ENCODE measurements at places on chromosomes 3 and 15.

DNA sequence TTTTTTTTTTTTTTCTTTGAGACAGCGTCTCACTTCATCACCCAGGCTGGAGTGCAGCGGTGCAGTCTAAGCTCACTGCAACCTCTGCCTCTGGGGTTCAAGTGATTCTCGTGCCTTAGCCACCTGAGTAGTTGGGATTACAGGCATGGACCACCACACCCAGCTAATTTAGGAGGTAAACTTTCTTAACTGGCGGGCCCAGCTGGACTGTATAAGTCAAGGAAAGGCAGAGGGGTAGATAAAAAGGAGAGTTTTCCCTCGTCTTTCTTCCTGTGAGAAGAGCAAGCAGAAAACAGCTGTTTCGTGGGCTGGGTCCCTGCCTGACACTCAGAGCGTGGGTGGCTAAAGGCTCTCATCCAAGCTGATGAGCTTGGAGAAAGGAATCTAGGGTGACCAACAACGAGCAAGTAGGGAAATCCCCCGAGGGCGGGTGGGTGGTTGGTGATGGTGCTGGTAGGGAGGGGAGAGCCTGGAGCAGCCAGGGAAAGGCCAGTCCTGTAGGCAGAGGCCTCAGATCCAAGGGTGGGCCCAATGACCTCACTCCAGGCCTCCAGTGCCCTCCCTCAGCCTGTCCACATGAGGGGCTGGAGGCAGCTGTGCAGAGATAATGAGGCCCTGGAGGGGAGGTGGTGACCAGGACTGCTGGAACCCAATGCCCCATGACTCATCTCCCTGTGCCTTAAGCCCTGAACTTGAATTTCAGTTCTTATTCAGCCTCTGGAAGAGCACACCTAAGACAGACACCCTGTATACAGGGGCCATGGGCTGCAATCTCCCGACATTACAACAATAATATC is 43.1 kb upstream of the LIMD1 start:
- DNase-seq = no peak

GRCh38 chr3:42667523-42668412 is 14.3 kb downstream of the ZBTB47 start:
- no peak for DNase-seq

GRCh38 chr3:18208856-18209255 is 216.3 kb downstream of the SATB1 start:
- DNase-seq = no peak

DNA sequence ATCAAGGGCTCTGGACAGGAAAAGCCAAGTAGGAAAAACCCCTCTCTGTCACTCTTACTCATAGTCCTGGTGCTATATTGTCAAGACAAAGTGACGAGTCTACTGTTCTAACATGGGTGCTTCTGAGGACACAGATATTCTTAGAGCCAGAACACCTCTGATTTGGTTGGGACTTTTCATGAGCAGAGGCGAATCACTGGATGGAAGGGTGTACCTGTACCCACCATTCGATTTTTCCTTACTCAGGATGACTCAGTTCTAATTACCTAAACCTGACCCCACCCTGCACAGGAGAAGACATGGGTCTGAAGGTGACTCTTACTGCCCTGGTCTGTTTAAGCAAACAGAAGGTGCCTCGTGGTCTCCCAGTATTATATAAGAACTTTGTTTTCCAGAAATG is 58.5 kb downstream of the ABCC5 start:
- no peak for DNase-seq

DNA sequence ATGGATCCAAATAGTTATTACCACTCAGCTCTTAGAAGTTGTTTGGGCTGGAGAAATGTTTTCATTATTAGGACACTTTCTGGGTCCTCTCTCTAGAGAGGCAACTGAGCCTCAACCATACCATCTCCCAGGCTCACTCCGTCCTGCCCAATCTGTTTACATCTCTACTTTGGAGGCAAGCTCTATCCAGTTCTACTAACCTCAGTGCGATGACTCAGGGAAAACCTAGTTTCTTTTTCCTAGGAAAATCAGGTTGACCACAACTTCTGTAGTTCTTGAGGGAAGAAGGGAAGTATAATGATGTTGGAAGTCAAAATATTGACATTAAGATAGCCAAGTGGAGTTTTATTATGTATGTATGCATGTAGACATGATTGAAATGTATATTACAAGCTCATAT is 40.4 kb downstream of the LPP start:
- DNase-seq = no peak

- no peak for DNase-seq
Measured at GRCh38 chr3:125480656-125481374, 39.2 kb downstream of the SNX4 start.

DNA sequence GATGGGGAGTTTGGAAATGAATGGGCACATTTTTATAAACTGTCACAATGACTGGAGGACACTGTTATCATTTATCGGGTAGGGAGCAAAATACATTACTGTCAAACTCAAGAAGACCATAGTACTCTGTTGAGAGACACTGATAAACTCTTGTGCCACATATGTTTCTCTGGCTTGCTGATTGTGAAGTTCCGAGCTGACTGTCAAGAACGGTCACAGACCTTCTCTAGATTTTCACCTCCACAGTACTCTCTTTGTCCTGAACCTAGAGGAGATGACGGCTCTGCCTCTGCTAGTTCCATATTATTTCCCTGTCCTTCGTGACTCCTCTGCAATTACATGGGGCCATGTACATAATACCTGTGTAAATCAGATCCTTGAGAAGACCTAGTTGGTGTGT is 451.9 kb downstream of the LPP start:
- no peak for DNase-seq

- no peak for DNase-seq
Measured at GRCh38 chr15:101349047-101349951, 54.3 kb upstream of the SNRPA1 start.

Data from hippocampal formation (tissue), 2 donors.